ENCODE measurements at places on chromosomes 16 and 17.

GRCh38 chr17:72764632-72765041 lies 327.9 kb downstream of the SLC39A11 start:
- peak; percentile 13 for DNase-seq

DNA sequence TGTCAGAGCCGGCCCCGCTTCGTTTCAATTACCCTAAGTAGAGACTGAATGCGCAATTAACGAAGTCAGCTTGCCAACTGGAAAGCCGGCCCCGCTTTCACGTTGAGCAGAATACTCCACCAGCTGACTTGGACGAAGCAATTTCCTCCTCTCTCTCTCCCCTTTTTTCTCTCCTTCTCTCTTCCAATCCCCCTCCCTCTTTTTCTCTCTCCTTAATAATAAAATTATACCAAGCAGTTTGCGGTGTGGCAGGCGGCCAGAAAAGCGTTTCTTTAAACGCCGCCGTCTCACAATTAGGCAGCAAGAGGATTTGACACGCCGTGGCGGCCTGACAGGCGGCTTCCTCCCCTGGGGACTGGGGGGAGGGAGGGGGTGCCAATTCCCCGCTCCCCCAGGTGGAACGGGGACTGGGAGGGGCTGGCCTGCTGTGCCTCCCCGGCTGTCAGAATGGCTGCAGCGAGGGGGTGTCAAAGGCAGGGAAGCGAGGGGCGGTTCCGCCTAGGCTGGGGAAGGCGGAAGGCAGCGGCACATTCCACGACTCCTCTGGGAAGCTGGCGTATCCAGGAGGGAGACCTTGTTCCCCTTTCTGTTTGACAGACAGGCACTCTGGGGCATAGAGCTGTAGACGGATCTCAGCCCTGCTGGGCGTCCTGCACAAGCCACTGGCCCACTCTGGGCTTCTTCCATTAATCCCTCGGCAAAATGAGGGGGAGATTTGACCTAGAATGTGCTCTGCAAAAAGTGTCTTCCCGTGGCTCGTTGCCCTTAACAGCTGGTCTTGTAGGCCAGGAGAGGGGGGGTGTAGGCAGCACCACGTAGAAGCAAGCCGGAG lies 52.7 kb downstream of the SREBF1 start:
- peak; percentile 89 for DNase-seq

DNA sequence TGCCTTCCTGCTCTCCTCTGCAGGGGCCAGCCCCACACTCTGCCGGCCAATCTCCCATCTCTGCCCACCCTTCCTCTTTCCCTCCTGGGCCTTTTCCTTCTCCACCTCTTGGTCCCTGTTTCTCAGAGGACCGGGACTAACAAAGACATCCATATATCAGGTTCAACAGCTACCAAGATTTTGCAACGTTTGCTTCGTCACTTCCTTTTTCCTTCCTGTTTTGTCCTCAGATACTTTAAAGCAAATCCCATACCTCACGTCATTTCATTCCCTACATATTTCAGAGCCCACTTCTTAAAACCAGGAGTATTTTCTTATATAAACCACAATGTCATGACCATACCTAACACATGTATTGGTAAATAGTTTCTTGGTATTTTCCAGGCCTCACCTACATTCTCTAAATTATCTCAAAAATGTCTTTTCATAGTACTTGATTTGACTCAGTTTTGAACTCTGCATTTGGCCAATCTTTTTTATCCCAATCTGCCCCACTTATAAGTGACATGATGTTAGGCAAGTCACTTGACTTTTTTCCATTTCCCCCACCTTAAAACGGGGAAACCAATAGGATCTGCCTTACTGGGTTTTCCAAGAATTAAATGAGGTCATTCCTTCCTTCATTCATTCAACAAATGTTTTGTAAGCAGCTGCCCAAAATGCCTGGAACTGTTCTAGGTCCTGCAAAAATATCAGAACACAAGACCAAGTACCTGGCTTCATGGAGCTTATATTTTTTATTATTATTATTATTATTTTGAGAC lies 7.2 kb upstream of the USP10 start:
- no peak for DNase-seq

- DNase-seq: no peak
Measured at GRCh38 chr17:71725811-71726210, 395.0 kb upstream of the SOX9 start.

- no peak for DNase-seq
Measured at GRCh38 chr17:1471911-1472821, 16.1 kb upstream of the CRK start.

DNA sequence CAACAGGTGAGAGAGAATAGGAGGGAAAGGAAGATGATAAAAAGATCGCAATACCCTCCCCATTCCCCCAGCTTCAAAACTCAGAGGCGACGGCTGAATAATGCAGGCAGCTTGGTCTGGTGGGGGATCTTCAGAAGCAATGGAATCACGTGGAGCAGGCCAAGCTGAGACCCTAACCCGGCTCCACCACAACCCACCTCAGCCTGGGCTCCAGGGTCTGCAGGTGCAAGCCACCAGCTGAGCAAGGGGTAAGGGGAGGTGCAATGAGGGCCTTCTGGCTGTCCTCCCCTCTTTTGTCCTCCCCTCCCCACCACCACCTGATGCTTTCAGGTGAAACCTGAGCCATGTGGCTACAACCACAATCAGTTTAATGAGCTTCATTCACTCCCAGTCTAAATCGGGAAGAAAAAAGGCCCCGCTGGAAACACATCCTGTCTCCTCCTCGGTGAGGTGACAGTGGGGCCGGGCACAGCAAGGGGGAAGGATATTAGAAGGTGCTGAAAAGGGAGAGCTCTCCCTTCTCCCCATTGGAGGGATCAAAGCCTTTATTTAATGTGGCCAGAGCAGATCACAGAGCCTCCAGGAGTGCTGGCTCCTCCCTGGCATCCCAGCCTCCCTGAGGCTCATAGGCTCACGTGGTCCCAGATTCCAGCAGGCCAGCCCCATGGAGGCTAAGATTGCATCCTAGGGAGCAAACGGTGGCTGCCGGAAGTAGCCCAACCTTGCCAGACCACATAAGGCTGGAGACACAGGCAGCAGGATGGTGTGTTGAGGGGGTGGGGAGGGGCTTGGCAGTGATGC lies 261.0 kb downstream of the SOX9 start:
- DNase-seq: no peak

DNA sequence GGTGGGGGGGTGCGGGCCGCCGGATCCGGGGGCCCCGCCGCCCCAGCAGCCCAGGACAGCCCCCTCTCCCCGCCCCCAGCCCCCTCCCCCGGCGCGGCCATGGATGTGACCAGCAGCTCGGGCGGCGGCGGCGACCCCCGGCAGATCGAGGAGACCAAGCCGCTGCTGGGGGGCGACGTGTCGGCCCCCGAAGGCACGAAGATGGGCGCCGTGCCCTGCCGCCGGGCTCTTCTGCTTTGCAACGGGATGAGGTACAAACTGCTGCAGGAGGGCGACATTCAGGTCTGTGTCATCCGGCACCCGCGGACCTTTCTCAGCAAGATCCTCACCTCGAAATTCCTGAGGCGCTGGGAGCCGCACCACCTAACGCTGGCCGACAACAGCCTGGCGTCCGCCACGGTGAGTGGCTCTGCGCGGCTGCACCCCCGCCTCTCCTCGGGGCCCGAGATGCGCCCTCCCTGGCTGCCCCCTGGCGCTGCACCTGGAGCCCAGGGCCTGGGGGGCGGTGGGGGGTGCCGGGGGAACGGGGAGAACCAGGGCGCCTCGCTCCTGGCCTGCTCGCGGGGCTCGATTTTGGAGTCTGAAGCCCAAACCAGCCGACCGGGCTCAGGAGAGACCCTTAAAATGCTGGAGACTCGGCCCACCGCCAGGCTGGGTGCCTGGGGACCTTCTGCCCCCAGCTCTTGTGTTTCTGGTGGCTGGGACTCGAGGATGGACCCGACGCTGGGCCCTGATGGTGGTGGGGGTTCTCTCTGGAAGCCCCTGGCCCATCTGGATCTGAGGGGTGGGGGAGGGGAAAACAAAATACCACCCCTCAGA lies 744 bp downstream of the CMIP start:
- DNase-seq: peak; percentile 71

DNA sequence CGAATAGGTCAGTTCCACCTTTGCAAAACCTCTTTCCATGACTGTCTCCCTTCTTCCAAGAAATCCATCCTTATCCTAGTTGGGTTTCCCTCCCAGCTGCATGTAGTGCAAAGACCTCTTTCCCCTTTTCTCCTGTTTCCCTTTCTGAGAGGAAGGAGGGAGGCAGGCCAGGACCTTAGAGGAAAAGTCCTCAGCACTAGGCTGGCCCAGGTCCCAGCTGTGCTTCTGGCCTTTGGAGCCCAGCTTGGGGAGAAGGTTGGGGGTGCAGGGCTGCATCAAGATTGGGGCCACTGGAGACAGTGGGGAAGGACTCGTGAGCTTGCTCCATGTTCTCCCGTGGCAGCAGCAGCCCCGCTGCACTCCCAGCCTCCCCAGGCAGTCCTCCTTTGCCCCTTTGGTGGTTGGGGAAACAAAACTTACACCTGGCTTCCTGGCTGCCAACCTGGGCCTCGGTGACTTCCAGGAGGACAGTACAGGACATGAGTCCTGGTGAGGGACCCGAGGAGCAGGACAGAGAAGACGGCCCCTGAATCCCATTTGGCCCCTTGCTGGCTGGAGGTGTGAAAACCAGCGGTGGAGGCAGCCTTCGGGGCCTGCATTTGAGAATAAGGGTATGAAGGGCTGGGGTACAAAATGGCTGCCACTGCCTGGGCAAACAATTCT lies 481 bp downstream of the HEXIM2 start:
- DNase-seq: no peak

DNA sequence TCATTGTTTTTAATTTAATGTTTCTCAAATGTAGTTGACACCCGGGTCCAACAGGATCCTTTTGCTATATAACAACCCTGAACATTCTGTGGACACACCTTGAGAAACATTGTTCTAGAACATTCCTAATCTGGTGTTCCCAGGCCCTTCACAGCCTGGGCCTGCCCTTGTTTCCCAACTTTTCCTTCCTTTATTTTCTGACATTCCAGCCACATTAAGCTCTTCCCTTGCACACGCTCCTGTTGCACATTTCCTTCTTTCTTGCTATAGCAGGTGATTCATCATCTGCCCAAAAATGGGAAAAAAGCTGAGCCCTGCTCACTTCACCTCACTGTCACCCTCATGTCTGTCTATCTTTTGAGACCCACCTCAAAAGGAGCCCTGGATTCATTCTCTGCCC lies 67.9 kb upstream of the MARCHF10 start:
- peak; percentile 20 for DNase-seq

- DNase-seq: peak; percentile 71
Measured at GRCh38 chr17:78397681-78398101, 19.2 kb downstream of the PGS1 start.

GRCh38 chr16:2191446-2191706 lies 5.0 kb downstream of the CASKIN1 start:
- no peak for DNase-seq

GRCh38 chr17:77827039-77827438 lies 131.5 kb upstream of the TNRC6C start:
- DNase-seq: no peak

DNA sequence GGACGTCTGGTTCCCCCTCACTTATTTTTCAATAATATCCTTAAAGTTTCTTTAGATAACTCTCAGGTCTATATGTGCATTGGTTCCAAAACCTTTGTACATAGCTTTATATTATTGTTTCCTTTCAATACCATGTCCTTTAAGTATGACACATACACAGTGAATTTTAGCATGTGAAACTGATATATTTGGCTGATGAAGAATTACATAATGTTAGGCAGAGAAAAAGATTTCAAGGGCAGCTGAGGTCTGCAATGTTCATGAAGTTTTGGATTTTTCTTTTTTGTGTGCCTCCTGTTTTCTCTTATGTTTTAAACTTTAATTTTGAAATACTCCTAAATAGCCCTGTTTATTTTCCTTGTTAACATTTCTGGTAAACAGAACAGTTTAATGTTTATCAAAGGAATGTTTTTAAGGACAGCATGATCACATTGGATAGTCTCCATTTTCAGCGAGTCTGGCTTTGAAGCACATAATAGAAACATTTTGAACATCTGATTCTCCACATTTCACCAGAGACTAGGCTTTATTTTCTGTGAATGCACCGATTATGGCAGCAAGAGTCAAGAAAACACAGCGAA lies 32.9 kb upstream of the FBXO47 start:
- DNase-seq: no peak

- no peak for DNase-seq
Measured at GRCh38 chr17:49132317-49132698, 261 bp upstream of the B4GALNT2 start.

GRCh38 chr17:1231456-1231855 lies 38.8 kb upstream of the BHLHA9 start:
- DNase-seq: no peak

DNA sequence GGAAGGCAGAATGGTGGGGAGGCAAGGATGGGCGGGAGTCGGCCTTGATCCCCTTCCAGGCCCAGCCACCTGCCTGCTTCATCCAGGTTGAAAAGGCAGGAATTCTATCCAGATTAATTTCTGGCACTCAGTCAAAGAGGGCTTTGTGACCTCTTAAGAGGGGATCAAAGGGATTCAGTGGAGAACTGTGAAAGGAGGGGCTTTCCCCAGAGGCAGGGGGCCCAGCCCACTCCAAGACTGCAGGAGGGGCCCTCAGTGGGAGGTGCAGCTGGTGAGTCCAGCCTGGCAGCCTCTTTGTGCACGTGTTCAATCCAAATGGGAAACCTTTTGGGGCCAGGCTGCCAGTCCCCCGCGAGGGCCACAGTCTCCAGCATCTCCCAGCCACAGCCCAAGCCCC lies 148.5 kb upstream of the PLCG2 start:
- peak; percentile 30 for DNase-seq

DNA sequence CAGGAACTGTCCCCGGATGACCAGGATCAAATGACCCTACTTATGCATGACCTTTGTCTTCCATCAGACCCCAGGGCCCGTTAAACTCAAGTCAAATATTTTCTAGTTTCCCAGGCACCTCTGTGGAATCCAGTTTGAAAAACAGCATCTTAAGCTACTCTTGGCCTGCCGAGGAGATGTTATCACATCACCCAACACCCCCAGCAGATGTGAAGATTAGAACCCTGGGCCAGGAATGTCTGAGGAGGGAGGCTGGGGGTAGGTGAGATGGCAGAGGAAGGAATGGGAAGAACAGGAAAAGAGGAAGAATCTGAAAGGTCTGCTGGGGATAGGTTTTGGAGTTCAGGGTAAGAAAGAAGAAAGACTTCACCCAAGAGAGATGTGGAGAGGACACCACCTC lies 79.2 kb downstream of the AXIN2 start:
- no peak for DNase-seq

Data from astrocyte of the hippocampus (primary cell).